Lung (tissue), 17 donors: ENCODE measurements at places on chromosomes 1 and 21. TPM values are rescaled to one million over a fixed set of nuclear protein-coding genes. Genes with fewer than 3 reads are reported as not detected.
A peak's percentile ranks its signal among the peaks of the same experiment; 100 is the strongest.

GRCh38 chr1:245684571-245684970 lies 529.8 kb downstream of the KIF26B start:
- no peak for DNase-seq
- H3K27ac ChIP-seq = no peak overlapping the region
- no peak overlapping the region for H3K4me3 ChIP-seq
- peaks cover 41% of the 10 kb centered on the region for H3K4me1 ChIP-seq
- no peaks in the 10 kb centered on the region for H3K36me3 ChIP-seq
- no peaks in the 10 kb centered on the region for H3K27me3 ChIP-seq

FCRL6 gene
- 0.64 TPM for total RNA-seq

HSF2BP gene
- total RNA-seq = 0.71 TPM

CIART gene
- 6.5 TPM for total RNA-seq

CCDC27 gene
- total RNA-seq = not detected

DNA sequence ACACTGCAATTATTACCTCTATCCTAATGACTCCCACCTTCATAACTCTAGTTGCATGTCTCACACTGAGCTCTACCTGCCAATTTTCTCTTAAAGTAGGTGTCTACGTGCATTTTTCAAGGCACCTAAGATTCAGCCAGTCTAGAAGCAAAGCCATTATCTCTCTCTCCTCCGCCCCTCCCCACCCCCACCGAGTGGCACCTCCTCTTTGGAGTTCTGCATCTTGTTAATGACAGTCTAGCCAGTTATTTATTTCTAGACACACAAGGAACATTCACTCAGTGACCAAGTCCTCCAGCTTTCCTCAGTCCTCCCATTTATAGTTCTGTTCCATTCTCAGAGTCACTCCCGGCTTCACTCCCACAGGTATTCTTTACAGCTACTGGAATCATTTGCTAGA lies 47.6 kb downstream of the ASTN1 start:
- H3K36me3 ChIP-seq = no peaks in the 10 kb centered on the region
- H3K27me3 ChIP-seq = no peaks in the 10 kb centered on the region
- no peak overlapping the region for H3K4me3 ChIP-seq
- DNase-seq = no peak
- H3K4me1 ChIP-seq = no peaks in the 10 kb centered on the region
- no peak overlapping the region for H3K27ac ChIP-seq

DNA sequence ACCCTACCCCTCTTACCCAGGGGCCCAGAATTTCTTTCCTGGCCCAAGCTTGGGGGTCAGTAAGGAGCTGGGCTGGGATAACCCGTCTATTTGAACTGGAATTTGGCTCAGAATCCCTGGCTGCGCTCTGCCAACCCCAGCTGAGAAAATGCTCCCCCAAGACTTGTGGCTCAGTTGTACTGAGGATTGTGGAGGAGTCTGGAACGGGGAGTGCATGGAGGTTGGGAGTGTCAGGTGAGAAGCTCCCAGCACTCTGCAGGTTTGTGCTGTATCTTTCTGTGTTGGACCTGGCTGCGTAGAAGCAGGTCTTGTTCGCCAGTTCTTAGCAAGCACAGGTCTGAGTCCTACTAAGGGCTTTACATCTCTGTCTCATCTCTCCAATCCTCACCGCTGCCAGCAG lies 1.6 kb downstream of the TCEA3 start:
- no peaks in the 10 kb centered on the region for H3K27me3 ChIP-seq
- peak overlapping the region; percentile 76 for H3K27ac ChIP-seq
- peak; percentile 34 for DNase-seq
- peaks cover 23% of the 10 kb centered on the region for H3K4me1 ChIP-seq
